Right ventricle myocardium superior (tissue), 1 donor: ENCODE measurements at places on chromosomes 2 and 18. TPM values are rescaled to one million over a fixed set of nuclear protein-coding genes. Genes with fewer than 3 reads are reported as not detected.

DNA sequence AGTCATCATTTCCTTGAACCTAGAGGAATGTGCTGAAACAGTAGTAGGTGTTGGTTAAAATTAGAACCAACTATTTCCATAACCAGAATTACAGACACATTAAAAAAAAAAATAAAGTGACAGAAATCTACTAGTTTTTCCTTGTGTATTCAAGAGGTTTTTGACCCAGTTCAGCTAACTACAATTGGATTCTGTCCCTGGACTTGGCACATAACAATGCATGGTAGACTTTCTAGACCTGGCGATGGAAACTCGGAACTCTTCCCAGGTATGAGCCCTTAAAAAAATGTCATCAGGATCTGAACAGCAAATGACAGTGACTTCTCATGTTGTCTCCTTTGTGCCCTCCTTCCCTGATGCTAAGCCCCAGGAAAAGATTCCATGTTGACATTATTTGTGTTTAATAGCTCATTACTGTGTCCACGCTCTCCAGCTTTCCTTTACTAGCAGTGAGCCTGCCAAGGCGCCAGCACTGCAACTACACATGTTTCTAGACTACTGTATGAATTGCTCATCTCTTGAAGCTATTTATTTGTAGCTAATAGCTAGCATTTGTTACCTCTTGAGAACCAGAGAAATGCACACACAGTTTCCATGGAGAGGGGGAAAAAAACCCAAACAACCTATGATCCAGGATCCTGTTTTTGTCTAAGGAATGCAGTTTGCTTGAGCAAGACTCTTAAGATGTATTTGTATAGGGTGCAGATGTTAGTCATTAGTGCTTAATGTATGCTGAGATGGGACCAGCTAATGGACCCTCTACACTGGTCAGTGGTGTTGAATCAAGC is 148.5 kb downstream of the FMNL2 start:
- no peak for DNase-seq

Gene EN1
- total RNA-seq, result not detected

Gene PAX8
- total RNA-seq, result 0.35 TPM

Gene SLC30A3
- 10.4 TPM for total RNA-seq
